ENCODE measurements at places on chromosomes 1 and 21.
A peak's percentile ranks its signal among the peaks of the same experiment; 100 is the strongest.

GRCh38 chr1:4227986-4228385 is 327.9 kb upstream of the C1orf174 start:
- DNase-seq: no peak

DNA sequence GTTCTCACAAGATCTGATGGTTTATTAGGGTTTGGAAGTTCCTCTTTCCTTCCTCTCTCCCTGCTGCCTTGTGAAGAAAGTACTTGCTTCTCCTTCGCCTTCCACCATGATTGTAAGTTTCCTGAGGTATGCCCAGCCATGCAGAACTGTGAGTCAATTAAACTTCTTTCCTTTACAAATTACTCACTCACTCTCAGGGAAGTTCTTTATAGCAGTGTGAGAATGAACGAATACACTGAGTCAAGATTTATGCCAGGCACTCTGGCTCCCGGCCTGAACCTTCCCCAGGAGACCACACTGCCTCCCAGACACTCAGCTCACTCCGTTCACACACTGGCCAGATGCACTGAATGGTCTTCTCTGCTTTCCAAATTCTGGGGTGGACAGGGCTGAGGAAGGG is 308.3 kb upstream of the AJAP1 start:
- DNase-seq: peak; percentile 12

DNA sequence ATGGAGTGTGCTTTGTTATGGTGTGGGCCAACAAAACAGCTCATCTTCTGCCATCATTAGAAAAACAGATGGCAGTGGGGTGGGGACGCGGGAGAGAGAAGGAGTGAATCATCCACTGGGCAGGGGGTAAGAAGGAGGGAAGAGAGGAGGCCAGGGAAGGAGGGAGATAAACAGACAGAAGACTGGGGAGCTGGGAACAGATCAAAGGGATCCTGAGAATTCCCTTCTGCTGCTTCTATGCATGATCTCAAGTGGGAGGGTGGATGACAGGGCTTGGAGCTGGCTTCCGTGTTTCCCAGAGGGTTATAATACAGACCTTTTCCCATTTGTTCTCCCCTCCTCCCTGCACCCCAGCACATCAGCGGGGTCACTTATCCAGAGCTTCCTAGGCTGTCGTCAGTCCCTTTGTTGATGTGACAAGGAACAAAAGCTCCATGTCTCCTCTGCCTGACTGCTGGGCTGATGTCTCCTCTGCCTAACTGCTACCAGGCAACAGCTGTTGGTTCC is 338.6 kb downstream of the PAPPA2 start:
- no peak for DNase-seq

DNA sequence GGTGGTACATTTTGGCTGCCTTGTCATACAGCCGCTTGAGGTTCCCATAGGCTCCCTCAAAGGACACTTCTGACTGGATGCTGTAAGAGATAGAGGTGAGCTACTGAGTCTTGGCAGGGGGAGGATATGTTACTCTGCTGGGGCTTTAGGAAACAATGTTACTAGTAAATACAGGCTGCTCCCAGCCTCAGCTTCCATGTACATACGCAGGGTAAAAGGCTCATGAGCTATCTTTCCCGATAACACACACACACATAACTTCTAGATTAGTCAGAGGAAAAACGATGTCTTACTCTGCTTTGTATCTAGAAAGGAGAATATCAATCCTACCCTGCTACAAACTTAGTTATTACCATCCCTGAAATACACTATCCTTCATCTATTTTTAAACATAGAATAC is 14.3 kb downstream of the SMG5 start:
- no peak for DNase-seq

DNA sequence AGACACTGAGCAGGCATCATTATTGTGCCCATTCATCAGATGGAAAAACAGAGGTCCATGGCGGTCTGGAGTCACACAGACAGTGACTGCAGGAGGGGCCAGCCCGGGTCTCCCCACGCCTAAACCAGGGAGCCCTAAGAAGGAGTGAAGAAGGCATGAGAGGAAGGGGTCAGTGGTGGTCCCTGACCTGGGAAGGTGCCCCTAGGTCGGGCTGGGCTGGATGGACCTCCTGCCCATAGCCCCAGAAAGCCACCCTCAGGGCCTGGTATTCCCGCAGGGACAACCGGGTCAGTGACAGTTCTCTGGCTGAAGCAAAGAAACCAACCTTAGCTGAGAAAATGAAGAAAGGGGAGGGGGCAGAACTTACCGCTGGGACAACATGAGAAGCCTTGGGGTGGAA is 163.4 kb upstream of the C1orf174 start:
- no peak for DNase-seq

Data from epithelial cell of proximal tubule (primary cell).